ENCODE measurements at places on chromosomes 4 and X. TPM values are rescaled to one million over a fixed set of nuclear protein-coding genes. Genes with fewer than 3 reads are reported as not detected.

The SLIT2 gene
- total RNA-seq, result not detected

GRCh38 chrX:44156726-44157125 is 183.5 kb upstream of the NDP start:
- DNase-seq, result no peak

The PDZD11 gene
- 42.0 TPM for total RNA-seq

DNA sequence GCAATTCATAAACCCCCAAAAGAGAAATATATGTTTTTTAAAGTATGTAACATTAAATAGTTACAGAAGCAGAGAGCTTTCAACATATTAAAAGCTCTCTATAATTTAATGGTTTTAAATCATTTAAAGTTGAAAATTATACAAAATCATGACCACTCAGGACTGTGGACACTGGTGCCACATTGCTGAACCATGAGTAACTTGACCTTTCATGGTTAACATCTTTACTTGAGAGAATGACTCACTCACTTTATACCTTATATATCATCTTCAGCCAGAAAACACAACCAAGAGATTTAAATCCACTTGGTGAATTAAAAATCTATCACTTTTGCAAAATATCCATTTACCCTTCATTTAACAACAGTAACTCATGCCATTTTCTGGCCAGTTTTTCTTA is 584.3 kb upstream of the SMIM31 start:
- no peak for DNase-seq

- no peak for DNase-seq
Measured at GRCh38 chr4:37461801-37462200, 217.3 kb downstream of the NWD2 start.

The FMR1NB gene
- not detected for total RNA-seq

DNA sequence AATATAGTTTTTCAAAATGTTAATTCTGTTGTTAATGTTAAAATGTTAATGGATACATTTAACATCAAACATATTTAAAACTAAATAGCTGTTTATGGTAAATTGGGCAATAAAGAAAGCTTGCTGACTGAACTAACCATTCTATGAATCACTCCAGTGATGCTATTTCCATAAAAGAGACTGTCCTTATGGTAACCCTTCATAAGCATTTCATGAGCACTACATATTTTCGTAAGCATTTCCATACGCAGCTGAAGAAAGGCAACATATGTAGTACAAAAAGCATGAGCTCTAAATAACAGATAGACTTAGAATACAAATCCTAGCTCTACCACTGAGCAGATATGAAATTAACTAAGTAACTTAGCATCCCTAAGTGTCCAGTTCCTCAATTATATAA is 188.9 kb downstream of the COL25A1 start:
- no peak for DNase-seq

The SPANXD gene
- not detected for total RNA-seq

GRCh38 chrX:107842715-107843400 is 17.2 kb downstream of the MID2 start:
- no peak for DNase-seq

- no peak for DNase-seq
Measured at GRCh38 chr4:134132086-134132783, 69.4 kb downstream of the PABPC4L start.

The AVPR2 gene
- not detected for total RNA-seq

- peak; percentile 15 for DNase-seq
Measured at GRCh38 chr4:22237155-22237751, 278.6 kb downstream of the ADGRA3 start.

The GAGE1 gene
- not detected for total RNA-seq

The TRO gene
- 7.5 TPM for total RNA-seq

DNA sequence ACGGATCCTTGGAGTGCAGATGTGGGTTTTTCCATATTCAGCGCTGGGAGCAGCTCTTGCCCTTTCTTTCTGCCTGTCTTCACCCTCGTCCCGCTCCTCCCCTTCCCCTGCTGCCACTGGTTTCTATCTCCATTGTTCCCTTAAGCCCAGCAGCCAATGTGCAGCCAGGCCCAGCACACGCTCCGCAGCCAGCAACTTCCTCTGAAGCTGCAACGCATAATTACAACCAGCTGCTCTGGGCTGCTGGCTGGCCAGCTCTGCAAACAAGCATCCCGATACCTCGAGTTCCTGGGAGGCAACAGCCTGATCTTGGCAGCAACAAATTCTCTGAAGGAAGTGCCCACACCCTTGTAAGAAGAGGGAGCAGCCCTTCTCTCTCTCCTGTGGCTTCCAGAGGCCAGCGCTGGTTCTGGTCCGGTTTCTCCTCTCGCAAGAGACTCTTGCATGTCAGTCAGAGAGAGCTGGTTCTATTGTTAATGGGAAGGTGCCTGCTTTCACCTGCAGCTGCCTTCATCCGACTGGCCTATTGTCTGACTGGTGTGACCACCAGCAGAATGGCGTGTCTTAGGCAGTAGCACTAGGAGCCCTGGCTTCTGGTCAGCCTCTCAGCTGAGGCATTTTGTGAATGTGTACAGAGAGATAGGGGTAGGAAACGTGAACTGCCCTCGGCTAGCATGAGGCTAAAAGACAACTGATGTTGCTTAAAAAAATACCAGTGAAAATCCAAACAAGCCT is 83.8 kb upstream of the MAML3 start:
- no peak for DNase-seq

DNA sequence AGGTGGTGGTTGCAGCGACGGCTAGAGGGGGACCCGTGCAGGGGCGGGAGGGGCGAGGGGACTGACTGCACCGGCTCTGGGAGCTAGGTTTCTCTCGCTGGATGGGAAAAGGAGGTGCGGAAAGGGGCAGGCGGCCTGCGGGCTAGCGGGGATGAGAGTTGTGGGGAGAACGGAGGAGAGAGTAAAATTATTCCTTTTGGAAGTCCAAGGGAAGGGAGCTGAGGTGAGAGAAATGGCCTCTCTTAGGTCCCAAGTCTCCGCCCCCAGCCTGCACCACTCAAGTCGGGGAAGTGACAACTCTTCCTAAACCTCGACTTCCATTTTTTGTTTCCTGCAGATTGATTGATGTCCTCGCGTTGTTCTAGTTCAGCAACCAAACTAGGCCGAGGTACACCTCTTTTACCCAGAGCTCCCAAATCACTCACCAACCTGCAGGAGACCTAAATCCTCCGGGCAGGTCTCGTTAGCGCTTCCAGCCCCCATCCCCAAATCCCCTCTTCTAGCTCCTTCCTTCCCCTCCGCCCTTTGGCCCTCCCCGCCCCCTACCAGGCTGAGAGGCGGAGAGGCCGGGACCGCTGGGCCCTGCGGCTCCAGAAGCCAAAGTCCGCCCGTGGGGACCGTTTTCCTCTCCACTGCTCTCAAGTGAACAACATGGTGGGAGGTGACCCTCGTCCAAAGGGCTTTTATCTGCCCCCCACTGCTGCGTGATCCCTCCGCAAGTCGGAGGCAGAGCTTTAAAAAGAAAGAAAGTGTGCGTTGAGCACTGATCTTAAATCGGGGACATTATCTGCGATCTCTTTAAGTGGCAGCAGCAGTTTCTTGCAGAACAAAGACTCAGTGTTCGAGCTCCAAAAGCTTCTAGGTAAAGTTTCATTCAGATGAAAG is 7.3 kb downstream of the PITX2 start:
- DNase-seq, result no peak

DNA sequence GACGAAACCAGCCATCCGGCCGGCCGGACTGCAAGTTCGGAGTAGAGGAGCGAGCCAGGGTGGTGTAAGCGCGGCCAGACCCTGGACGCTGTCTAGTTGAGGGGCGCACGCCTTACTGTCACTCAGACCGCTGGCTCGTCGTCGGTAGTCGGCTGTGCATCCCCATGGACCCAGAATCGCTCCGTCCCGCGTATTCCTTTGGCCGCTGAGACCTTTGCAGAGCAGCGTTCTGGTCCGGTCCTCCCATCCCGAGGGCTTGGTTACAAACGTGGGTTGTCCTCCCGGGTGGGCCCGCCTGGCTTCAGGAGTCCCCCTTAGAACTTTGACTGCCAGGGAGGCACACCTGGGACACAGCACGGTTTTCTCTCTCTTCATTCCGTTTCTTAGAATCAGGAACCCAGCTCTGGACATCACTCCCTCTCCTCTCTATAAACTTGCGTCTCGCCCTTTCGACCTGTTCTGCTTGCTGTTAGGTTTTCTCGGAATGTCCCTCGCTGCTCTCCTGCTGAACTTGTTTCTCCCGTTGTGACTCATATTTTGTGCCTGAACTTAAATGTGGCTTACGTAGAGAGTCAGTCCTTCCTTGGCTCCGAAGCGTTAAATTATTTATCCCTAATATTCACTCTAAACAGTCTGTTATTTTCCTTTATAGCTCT is 672 bp downstream of the PGM2 start:
- DNase-seq, result no peak

DNA sequence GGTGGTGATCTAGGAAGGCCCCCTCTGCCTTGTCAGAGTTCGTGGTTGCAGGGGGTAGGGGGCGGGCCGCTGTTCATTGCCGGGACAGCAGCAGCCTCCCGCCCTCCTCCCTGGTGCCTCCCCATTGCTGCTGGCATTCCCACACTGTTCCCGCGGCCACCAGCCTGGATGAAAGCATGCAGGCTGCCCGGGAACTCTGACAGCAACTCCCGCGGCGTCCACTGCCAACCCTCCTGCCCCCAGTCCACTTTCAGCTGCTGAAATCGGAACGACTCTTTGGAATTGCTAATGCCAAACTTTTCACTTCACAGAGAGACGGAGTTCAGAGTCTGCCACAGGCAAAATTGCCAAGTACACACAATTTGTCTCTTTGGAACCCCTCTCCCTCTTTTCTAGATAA is 121.9 kb downstream of the BEND2 start:
- no peak for DNase-seq

DNA sequence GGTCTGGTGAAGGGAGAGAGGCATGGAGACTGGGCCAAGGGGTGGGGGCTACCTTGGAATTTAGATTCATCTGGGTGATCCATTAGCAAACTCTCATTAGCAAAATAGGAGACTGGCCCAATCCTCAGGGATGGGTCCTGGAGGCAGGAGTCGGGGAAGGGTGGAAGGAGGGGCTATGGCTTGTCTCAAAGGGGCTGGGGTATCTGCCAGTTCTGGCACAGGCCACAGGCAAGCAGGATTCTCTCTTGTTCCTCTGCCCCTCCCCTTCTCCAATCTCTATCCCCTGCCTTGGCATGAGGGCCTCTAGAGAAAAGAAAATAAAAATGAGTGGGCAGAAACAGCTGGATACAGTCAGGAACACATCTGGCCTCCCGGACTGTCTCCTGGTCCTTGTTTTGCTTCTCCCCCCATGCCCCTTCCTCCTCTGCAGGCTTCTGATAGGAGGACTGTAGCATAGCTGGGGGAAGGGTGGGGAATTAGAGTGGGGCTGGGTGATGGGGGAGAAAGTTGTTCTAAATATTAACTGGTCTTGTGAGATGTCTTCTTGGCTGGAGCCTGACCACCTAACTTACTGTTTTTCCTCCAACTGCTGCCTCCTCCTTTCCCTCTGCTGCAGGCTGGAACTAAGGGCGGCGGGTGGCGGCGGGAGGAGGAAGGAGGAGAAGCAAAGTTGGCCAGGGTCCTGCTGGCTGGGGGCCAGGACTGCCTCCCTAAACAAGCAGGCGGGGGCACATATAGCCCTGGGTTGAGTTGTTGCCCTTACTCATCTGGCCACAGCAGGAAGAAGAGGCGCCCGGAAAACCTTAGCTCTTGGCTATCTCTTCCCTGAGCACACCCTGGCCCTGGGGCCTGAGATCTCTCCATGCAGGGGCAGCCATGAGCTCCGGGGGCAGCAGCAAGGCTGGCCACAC is 53.3 kb upstream of the LAS1L start:
- DNase-seq, result no peak
